ENCODE measurements at places on chromosomes 11 and 22.

DNA sequence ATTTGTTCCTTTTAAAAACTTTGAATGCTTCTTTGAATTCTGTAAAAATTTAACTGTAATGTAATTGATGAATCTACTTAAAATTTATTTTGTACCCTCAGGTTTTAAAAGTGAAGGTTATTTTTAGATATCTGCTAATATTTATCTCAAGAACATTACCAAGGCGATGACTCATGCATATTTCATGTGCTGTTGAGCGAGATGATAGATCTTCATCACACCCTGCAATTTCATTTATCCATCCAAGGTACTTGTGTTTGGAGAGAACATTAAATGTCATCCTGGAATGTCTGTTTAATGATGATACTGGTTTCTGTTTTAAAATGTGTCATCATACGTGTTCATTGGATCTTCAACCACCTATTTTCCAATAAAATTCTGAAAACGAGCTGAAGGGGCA is 6.7 kb upstream of the OOSP4A start:
- DNase-seq, result no peak

DNA sequence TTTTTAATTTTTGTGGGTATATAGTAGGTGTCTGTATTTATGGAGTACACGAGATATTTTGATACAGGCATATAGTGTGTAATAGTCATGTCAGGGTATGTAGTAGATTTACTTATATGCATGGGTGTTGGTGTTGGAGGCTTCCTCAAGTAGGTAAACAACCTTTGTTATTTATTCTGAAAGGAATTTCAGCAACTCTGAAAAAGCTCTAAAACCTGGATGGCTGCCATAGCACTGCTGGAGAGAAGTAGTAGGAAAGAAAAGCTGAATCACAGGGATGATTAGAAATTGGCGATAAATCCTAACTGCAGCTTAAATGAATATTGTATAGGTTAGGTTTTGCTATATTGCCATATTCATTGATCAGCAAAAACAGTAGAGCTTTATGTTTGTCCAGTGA is 44.4 kb upstream of the ST14 start:
- no peak for DNase-seq

GRCh38 chr22:31870890-31871289 is 73.4 kb upstream of the YWHAH start:
- no peak for DNase-seq

GRCh38 chr22:40010746-40011145 is 16.0 kb downstream of the FAM83F start:
- no peak for DNase-seq

- DNase-seq, result no peak
Observed at GRCh38 chr22:50702261-50702671, 29.6 kb downstream of the SHANK3 start.

DNA sequence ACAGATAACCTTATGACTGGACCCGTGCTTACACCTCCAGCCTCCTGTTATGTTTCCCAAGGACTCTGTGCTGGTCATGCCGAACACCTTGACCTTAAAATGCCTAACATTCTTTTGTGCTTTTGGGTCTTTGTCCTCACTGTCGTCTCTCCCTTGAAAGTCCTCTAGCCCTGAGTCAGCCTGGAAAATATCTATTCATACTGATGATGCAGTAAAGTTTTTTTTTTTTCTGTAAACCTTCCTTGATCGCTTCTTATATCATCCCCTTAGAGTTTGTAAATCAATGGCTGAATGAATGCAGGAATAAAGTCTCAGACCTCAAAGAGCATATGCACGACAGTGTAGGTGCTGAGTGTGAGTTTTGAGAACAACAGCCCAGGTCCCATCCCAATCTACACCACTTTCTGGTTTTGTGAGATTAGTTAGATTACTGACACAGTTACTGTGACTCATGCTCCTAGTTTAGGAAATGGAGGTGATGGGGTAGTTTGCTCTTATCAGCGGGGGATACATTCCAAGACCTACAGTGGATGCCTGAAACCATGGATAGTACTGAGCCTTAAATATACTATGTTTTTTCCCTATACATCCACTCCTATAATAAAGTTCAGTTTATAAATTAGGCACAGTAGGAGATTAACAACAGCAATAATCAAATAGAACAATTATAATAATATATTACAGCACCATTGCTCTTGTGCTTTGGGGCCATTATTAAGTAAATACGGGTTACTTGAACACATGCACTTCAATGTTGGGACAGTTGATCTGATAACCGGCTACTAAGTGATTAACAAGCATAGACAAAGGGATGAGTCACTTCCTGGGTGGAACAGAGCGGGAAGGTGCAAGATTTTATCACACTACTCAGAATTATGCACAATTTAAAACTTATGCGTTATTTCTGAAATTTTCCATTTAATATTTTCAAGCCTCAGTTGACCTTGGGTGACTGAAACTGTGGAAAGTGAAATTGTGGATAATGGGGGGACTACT is 8.6 kb downstream of the TCN1 start:
- no peak for DNase-seq

DNA sequence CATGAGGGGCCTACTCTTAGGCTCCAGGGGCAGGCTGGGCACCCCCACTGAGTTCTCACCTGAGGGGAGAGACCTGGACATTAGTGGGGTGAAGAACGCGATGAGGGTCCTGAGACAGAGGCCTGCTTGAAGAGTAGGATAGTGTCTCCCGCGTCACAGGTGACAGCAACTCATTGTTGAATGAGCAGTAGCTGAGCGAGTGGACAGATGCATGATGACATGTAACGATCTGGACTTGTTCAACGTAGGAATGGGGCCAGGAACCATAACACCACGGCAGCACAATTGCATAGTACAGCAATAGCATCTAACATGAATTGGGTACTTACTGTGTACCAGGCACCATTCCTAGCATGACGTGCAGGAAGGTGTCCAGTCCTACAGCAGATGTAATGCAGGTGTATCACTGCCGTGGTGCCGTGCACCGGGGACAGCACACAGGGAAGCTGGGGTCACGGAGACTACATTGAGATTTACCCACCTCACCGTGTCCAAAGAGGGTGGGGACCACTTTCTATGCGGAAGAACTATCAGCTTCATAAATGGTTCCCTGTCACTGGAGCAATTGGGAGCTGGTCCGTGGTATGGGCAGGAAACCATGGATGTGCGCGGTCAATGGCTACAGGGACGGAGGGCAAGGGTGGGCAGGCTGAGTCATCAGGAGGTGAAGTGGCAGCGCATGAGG is 1019.1 kb downstream of the TBC1D22A start:
- DNase-seq, result no peak

DNA sequence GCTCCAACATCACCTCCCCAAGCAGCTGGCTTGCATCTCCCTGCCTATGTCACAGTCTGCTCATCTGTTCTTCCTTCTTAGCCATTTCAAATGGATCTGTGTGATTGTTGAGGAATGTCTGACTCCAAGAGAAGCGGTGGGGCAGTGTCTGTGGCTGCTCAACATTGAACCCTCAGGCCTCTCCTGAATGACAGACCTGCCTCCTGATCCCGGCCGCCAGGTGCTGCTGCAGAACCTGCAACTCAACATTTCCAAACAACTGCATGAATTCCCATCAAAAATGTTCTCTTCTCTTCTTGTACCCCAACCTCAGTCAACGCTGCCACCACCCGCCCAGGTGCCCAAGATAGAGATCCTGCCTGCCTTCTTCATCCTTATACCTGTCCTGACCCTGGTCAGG is 132.5 kb downstream of the FBXO7 start:
- no peak for DNase-seq

DNA sequence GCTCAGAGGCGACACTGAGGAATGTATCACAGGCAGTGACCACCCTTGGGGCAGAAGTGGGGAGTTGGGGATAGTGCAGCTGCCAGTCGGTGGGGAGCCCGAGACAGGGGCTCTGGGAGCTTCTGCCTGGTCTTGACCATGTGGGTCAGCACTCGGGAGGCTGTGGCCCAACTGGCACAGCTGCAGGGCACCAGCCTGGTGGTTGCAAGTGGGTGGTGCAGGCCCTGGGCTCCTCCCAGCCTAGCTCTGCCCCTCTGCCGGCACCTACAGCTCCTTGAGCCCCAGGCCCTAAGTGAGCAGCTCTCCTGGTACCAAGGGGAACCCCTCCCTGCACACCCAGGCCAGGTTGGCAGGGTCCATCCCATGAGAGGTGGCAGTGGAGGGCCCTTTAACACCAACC is 12.6 kb upstream of the RASL10A start:
- no peak for DNase-seq

DNA sequence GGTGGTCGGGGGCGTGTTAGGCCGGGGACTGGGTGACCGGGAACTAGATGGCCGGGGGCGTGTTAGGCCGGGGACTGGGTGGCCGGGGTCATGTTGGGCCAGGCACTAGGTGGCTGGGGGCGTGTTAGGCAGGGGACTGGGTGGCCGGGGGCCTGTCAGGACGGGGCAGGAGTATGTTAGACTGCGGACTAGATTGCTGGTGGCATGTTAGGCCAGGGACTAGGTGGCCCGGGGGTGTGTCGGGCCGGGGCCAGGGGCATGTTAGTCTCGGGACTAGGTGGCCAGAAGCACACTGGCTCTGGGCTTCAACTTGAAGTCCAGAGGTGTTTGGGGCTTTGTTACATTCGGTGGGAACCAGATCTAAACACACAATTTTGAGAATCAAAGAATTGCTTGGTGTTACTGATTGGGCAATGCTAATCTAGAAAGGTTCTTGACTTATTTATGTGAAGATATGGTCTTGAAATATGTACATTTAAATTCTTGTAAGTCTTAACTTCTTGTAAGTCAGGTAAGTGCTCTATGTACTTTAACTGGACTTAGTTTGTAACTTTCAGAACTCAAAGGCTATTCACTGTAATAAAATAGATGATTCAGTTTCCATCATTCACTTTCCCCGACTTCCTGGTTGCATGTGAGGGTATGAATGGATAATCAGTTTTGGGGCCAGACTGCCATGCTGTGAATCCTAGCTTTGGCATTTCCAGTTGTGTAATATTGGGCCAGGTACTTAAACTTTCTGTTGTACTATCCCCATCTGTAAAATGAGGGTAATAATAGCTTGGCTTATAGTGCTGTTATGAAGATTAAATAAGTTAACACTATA is 1.1 kb downstream of the EXT2 start:
- peak; percentile 63 for DNase-seq

GRCh38 chr11:9855579-9856287 is 191.9 kb downstream of the SWAP70 start:
- no peak for DNase-seq

DNA sequence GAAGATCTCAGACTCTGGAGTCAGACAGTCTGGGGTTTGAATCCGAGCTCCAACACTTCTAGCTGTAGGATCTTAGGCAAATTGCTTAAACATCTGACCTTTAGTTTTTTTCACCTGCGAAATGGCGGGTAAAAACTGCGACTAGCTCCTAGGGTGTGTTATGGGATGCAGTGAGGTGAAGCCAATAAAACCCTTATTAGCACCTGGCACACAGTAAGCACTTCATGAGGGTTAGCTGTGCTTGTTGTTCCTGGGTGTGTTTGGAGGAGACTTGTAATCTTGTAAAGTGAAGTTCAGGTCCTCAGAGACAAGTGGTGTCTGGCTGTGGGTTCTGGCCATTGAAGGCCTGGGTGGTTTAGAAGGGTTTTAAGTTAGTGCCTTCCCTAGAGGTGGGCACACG is 68.9 kb downstream of the ZBTB16 start:
- no peak for DNase-seq

GRCh38 chr11:77449060-77449521 is 24.8 kb downstream of the PAK1 start:
- DNase-seq, result no peak

- DNase-seq, result no peak
Observed at GRCh38 chr11:32435152-32435480, 223 bp downstream of the WT1 start.

GRCh38 chr11:36153551-36153950 is 135.7 kb downstream of the COMMD9 start:
- DNase-seq, result no peak

DNA sequence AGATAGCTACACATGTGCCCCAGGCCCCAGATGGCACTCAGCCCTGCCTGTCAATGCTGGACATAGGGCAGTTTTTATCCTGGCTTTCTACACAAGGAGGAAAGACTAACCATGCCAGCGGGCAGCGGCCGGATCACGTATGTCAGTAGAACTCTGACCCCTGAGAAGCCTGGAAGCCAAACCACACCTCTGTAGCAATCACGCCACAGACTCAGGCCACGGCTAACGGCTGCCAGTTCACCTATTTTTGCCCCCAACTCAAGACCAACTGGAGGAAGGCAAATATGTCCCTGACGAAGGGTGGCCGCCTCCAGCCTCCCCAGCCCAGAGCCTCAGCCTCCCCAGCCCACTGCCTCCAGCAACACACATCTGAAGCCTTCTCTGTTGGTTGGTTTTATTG is 7.2 kb upstream of the CD81 start:
- no peak for DNase-seq

- no peak for DNase-seq
Observed at GRCh38 chr22:48897645-48898370, 929.9 kb downstream of the BRD1 start.

DNA sequence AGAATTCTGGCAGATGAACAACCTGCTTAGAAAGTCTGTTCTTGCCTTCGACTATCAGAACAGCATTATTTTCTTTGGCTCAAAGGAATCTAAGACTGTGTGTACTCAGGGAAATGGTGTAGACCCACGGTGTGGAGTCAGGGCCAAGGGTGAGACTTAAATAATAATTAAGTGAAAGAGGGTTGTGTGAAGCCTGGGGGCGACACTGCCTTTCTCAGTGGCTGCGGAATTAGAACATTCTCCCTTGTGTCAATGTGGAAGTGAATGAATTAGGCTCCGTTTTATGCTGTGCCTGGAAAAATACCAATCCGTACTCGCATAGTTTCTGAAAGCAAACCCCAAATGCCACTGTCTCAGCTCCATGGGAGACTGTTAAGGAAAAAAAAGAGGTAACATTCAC is 50.7 kb downstream of the NAV2 start:
- DNase-seq, result no peak

DNA sequence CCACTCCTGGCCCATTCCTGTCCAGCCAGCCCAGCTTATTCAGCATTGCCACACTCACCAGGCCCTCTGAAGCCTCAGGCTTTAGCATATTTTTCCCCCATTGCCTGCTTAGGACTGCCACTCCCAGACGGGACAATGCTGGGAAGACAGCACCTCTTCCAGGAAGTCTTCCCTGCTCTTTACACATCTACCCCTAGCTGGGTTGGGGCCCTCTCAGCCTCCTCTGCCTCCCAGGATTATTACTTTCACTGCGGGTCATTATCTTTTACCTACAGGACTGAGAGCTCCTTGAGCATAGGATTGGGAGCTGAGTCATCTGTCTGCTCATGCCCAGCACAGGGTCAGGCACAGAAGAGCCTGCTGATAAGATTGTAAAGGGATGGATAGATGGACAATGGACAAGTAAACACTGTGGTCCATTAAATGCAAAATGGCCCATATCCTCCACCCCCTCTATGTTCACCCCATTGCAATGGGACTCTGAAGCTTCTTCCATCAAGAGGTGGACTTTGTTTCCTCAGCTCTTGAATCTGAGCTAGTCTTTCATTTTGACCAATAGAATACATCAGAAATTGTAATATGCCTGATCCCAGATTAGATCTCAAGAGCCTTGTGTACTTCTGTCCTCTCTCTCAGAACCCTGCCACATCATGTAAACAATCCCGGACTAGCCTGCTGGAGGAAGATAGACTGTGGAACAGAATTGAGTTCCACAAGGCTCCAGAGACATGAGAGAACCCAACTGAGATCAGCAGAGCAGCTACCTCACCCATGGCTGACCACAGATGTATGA is 32.0 kb upstream of the LRRC32 start:
- no peak for DNase-seq

Data from large intestine (tissue), 12 donors.